CD4-positive, alpha-beta T cell (primary cell): ENCODE measurements at places on chromosomes 7 and 10.

DNA sequence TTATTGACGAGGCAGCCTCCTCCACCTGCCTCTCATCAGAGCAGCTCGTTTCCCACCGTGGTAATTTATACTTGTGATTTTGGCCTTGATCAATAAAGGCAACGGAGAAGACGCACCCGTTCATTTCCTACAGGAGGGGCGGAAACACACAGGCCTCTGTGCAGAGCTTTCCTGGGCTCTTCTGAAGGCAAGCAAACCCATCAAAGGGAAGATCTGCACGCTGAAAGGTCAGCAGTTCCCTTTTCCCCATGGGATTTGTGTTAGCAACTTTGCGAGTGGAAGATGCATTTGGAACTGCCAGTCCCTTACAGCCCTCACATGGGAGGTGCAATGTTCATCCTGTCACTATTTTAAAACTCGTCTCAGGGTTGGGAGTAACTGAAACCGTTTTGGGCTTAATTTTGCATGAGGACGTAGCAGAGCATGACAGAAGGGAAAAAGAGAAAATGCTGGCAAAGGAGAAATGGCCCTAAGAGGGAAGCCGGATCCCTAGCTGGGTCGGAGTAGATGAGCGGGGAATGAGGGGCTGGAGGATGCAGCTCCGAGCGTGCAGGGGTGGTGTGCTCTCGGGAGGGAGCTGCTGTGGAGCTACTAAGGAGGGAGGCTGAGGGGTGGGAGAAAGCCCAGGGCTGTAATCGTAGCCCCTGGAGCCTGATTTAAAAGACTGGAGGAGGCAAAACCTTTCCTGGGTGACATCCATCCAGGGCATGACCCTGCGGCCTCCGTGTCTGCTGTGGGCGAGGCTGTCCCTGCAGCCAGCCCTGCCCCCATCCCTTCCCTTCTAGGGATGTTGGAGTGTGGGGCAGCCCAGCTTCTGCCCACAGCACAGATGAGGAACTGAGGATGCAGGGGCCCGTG lies 111.1 kb upstream of the FAM20C start:
- H3K4me1 ChIP-seq = no peaks in the 10 kb centered on the region
- H3K27me3 ChIP-seq = no peaks in the 10 kb centered on the region
- no peak for DNase-seq
- H3K36me3 ChIP-seq = no peaks in the 10 kb centered on the region
- no peak overlapping the region for H3K27ac ChIP-seq
- H3K4me3 ChIP-seq = no peak overlapping the region

GRCh38 chr10:17428351-17429097 lies 25.9 kb downstream of the ST8SIA6 start:
- peak overlapping the region; percentile 69 for H3K27ac ChIP-seq
- peak; percentile 55 for DNase-seq
- peaks cover 67% of the 10 kb centered on the region for H3K4me1 ChIP-seq
- no peaks in the 10 kb centered on the region for H3K27me3 ChIP-seq

DNA sequence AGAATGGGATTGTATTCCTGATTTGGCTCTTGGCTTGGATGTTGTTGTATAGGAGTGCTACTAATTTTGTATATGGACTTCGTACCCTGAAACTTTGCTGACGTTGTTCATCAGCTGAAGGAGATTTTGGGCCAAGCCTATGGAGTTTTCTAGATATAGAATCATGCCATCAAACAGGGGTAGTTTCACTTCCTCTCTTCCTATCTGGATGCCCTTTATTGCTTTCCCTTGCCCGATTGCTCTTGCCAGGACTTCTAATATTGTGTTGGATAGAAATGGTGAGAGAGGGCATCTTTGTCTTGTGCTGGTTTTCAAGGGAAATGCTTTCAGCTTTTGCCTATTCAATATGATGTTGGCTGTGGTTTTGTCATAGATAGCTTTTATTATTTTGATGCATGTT lies 92.3 kb downstream of the CCDC7 start:
- H3K36me3 ChIP-seq = no peaks in the 10 kb centered on the region
- no peaks in the 10 kb centered on the region for H3K27me3 ChIP-seq
- no peak overlapping the region for H3K4me3 ChIP-seq
- DNase-seq = no peak
- H3K27ac ChIP-seq = no peak overlapping the region

DNA sequence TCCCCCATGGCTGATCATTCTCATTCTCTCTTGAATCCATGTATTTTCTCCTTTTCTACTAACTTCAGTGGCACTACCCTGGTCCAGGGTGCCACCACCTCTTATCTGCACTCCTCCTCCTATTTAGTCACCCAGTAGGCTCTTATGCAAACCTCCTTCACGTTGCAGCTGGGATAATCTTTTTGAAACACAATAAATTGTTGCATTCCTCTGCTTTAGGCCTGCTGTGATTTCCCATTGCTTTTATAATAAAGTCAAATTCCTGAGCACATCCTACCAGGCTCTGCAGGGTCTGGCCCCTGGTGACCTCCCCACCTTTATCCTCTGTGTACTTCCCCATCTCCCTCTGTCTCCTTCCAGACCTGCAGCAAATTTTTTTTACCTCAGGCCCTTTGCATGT lies 112.7 kb upstream of the KIAA1217 start:
- peaks cover 2% of the 10 kb centered on the region for H3K27me3 ChIP-seq
- no peak overlapping the region for H3K27ac ChIP-seq
- no peak overlapping the region for H3K4me3 ChIP-seq
- no peaks in the 10 kb centered on the region for H3K36me3 ChIP-seq
- no peak for DNase-seq

DNA sequence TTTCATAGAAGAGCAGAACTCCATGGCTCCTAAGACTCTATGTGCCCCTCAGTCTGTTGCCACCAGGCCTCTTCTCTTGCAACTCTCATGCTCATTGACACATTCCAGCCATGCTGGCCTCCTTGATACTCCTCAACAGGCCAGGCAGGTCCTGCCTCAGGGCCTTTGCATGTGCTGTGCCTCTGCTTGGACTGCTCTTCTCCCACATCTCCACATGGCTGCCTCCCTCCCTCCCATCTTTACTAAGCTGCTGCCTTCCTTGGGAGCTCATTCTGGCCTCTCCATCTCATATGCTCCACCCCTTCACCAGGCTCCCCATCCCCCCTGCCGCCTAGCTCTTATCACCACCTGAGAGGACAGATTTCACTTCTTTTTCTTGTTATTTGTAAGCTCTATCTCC lies 103.8 kb upstream of the GPR26 start:
- H3K4me1 ChIP-seq = peaks cover 4% of the 10 kb centered on the region
- no peak for DNase-seq
- peaks cover 4% of the 10 kb centered on the region for H3K27me3 ChIP-seq
- H3K27ac ChIP-seq = no peak overlapping the region

- H3K4me1 ChIP-seq = peaks cover 23% of the 10 kb centered on the region
- H3K4me3 ChIP-seq = no peak overlapping the region
- no peak overlapping the region for H3K27ac ChIP-seq
- no peaks in the 10 kb centered on the region for H3K36me3 ChIP-seq
Observed at GRCh38 chr10:122955892-122956291, 1.9 kb upstream of the C10orf88 start.

- no peaks in the 10 kb centered on the region for H3K27me3 ChIP-seq
- H3K27ac ChIP-seq = no peak overlapping the region
- no peaks in the 10 kb centered on the region for H3K36me3 ChIP-seq
- no peaks in the 10 kb centered on the region for H3K4me1 ChIP-seq
- no peak overlapping the region for H3K4me3 ChIP-seq
- no peak for DNase-seq
Observed at GRCh38 chr10:99807786-99808185, 25.3 kb downstream of the ABCC2 start.

- H3K27ac ChIP-seq = no peak overlapping the region
- H3K4me1 ChIP-seq = no peaks in the 10 kb centered on the region
- DNase-seq = no peak
- peaks cover 62% of the 10 kb centered on the region for H3K36me3 ChIP-seq
- no peak overlapping the region for H3K4me3 ChIP-seq
Observed at GRCh38 chr7:127375631-127376030, 16.9 kb downstream of the ZNF800 start.

GRCh38 chr7:142134909-142135308 lies 23.4 kb downstream of the MGAM2 start:
- no peak overlapping the region for H3K4me3 ChIP-seq
- no peaks in the 10 kb centered on the region for H3K36me3 ChIP-seq
- no peak for DNase-seq
- no peaks in the 10 kb centered on the region for H3K27me3 ChIP-seq

DNA sequence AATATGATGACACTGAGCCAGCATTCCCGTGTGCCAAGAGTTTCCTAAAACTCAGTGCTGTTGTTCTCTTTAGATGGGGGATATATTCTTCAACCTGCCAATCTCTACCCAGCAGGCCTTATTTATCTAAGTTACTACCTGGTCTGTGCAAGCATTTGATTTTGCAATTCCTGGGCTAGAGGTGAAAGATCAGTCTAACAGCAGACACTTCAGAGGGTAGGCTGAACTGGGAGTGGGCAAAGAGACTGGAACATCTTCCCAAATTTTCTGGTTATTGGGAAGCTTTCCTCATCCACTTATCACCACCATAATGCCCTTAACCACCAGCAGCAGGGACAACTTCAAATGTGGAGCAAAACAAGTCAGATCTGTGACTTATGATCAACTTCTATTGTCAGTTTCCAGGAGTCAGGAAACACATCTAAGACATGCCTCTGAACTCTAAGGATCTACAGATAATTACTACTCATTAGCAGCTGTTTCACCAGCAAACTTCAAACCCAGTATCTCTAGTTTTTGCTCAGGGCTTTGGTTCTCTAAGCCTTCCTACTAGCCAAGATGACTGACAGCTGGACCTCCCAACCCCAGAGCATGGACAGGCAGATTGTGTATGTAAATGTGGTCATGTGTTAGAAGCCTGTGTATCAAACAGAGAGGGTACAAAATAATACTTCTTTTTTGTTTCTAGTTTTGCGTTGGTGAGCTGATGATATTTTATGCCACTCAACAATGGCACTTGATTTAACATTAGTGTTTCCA lies 1.0 kb downstream of the ASAH2 start:
- no peaks in the 10 kb centered on the region for H3K4me1 ChIP-seq
- no peak overlapping the region for H3K27ac ChIP-seq
- no peak for DNase-seq
- H3K4me3 ChIP-seq = no peak overlapping the region
- no peaks in the 10 kb centered on the region for H3K27me3 ChIP-seq
- H3K36me3 ChIP-seq = no peaks in the 10 kb centered on the region

DNA sequence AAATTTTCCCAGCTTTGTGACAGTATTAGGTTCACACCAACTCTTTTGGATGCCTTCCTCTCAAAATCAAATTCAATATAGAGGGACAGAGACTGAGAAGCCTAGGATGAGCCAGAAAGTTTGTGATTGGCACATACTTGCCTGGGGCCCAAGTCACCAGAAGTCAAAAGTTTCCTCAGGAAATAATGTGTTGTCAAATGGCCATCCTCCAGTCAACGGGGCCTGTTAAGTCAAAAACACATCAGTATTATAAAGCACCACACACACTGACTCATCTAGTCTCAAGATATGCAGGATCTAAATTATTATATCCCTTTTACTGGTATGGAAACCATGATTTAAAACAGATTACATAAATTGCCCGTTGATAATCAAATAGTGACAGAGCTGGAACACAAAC lies 158.1 kb downstream of the AHR start:
- DNase-seq = no peak
- H3K27me3 ChIP-seq = no peaks in the 10 kb centered on the region
- H3K36me3 ChIP-seq = no peaks in the 10 kb centered on the region
- H3K4me3 ChIP-seq = no peak overlapping the region

DNA sequence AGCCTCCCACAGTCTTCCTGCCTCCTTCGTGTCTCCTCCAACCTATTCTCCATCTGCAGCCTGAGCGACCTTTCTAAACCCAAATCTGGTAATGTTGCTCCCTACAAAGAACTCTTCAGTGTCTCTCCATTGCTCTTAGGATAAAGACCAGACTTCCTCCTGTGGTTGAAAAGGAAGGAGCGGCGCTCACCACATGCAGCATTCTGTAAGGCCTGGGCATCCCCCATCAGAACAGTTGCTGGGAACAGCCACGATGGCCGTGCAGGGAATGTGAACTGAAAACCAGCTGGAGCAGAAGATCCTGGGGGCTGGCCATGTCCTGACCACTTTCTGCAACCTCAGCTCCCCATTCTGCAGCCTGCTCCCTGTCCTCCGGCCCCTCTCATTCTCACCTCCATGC lies 237.8 kb upstream of the ZMIZ1 start:
- no peak for DNase-seq
- H3K27me3 ChIP-seq = peaks cover 3% of the 10 kb centered on the region
- H3K4me3 ChIP-seq = no peak overlapping the region
- H3K36me3 ChIP-seq = no peaks in the 10 kb centered on the region

- no peaks in the 10 kb centered on the region for H3K27me3 ChIP-seq
- H3K36me3 ChIP-seq = no peaks in the 10 kb centered on the region
- no peak overlapping the region for H3K4me3 ChIP-seq
- H3K27ac ChIP-seq = no peak overlapping the region
- H3K4me1 ChIP-seq = no peaks in the 10 kb centered on the region
- no peak for DNase-seq
Observed at GRCh38 chr10:113423981-113424721, 128.7 kb upstream of the HABP2 start.

GRCh38 chr7:47826754-47827153 lies 121.5 kb downstream of the PKD1L1 start:
- no peak overlapping the region for H3K27ac ChIP-seq
- H3K36me3 ChIP-seq = no peaks in the 10 kb centered on the region
- no peaks in the 10 kb centered on the region for H3K4me1 ChIP-seq
- no peak for DNase-seq
- H3K27me3 ChIP-seq = no peaks in the 10 kb centered on the region

- H3K27ac ChIP-seq = no peak overlapping the region
- H3K36me3 ChIP-seq = no peaks in the 10 kb centered on the region
- H3K4me3 ChIP-seq = no peak overlapping the region
- no peaks in the 10 kb centered on the region for H3K27me3 ChIP-seq
- no peak for DNase-seq
Observed at GRCh38 chr10:7421526-7421925, 10.7 kb upstream of the SFMBT2 start.

DNA sequence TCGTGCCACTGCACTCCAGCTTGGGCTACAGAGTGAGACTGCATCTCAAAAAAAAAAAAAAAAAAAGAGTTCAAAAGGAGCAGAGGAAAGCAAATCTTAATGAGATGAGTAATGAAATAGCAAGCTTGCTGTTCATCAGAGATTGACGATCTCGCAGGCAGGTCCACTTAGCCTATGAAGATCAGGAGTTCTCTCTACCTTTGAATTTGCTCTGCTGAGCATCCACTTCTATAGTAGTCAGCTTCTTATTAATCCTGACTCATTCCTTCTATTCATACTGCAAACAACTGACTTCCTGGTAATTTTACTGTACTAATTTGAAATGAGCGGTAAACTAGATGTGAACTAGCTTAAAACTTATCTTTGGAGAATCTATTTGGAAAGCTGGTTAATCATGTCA lies 1014.6 kb downstream of the GATA3 start:
- no peaks in the 10 kb centered on the region for H3K4me1 ChIP-seq
- H3K36me3 ChIP-seq = no peaks in the 10 kb centered on the region
- DNase-seq = no peak
- H3K4me3 ChIP-seq = no peak overlapping the region

GRCh38 chr10:90398566-90398965 lies 459.3 kb downstream of the HTR7 start:
- no peaks in the 10 kb centered on the region for H3K4me1 ChIP-seq
- H3K27ac ChIP-seq = no peak overlapping the region
- H3K36me3 ChIP-seq = no peaks in the 10 kb centered on the region
- H3K27me3 ChIP-seq = no peaks in the 10 kb centered on the region
- no peak overlapping the region for H3K4me3 ChIP-seq
- no peak for DNase-seq
